ENCODE measurements at places on chromosomes 5 and 9.

DNA sequence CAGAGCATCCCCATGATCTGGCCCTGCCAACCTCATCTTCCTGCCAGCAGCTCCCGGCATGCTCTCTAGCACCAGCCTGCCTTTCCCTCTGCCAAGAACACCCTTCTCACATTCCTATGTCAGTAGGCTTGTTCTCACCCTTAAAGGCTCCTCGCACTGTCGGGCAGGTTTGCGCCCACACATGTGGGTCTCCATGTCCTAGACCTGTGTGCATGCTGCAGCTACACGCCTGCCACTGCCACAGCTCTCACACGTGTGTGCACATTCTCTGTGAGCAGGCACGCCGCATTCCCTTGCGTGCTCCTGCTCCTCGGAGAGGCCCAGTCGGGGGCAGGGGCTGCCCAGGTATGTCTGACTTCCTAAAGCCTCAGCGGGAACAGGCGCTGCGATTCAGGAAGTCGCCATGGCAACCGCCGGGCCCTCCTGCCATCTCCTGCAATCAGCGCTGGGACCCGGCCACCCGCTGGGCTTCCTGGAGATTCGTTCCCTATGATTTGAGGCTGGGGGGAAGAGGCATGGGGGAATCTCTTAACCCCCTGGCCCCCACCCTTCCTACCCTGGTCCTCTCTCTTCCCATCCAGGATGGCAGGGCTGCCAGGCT, 28.1 kb downstream of the NDUFA8 start:
- H3K36me3 ChIP-seq, result no peaks in the 10 kb centered on the region
- no peak for DNase-seq
- H3K27me3 ChIP-seq, result peaks cover 86% of the 10 kb centered on the region
- no peak overlapping the region for H3K4me3 ChIP-seq

DNA sequence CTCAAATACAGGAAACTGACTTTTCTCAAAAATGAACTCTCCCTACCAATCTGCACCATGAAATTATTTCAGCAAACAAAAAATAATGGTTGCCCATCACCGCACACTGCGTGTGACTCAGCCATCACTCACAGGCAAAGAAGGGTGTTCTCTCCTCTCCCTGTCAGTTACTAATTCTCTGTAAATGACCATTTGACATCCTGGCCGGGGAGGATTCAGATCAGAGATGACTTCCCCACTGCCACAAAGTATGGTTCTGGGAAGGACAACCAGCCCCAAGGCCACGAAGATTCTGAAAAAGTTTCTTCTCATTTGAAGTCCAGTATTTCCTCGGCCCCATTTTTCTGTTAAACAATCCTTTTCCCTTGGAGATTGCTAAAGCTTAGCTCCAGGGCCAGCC, 199.4 kb downstream of the AUH start:
- H3K4me1 ChIP-seq, result peaks cover 11% of the 10 kb centered on the region
- no peaks in the 10 kb centered on the region for H3K36me3 ChIP-seq
- no peaks in the 10 kb centered on the region for H3K27me3 ChIP-seq
- no peak overlapping the region for H3K27ac ChIP-seq
- no peak overlapping the region for H3K4me3 ChIP-seq
- DNase-seq, result no peak

DNA sequence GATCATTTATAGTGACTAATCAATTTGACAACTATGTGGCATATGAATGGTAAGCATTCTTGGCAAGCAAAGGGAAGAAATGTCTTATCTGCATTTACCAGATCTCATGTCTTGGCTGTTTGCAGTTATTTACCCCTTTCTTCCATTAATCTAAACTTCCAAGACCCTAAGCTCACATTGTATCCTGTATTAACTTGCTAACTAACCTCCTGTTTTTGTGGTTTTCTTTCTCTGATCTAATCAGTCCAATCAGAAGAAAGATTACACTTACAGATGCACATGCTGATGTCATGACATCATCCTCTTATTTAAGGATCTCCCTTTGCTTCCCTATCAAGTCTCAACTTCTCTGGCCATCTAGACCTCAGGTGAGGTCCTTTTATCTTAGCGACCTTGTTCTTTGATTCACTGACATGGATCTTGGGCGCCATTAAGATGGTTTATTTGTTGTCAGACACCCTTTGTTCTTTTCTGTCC, 95.5 kb downstream of the F2RL2 start:
- H3K4me1 ChIP-seq, result peaks cover 14% of the 10 kb centered on the region
- H3K27ac ChIP-seq, result no peak overlapping the region
- H3K4me3 ChIP-seq, result no peak overlapping the region
- H3K27me3 ChIP-seq, result no peaks in the 10 kb centered on the region

GRCh38 chr5:83723031-83723430, 2.4 kb upstream of the HAPLN1 start:
- peaks cover 19% of the 10 kb centered on the region for H3K27me3 ChIP-seq
- DNase-seq, result no peak
- no peaks in the 10 kb centered on the region for H3K36me3 ChIP-seq
- no peak overlapping the region for H3K27ac ChIP-seq

DNA sequence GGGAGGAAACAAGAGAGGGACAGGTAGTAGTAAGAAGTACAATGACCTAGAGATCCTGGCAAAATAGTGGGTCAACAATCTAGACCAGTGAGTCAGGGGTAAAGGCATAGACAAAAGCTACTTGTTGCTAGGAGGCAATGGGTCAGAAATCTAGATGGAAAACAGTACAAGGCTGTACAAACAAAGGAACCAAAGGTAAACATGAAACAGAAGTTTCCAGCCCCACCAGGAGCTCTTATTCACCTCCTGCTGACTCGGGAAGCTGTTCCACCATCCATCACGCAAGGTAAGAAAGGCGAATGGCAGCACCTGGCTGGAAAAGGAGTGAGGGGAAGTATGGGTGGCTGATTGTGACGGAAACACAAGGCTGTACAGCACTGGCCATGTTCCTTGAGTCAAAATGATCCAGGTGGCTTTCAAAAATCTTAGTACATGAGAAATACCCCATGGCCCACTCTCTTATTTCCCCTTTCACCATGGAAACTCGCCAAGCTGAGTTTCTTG, 70.5 kb upstream of the RAI14 start:
- no peak for DNase-seq
- peaks cover 2% of the 10 kb centered on the region for H3K27me3 ChIP-seq
- H3K36me3 ChIP-seq, result no peaks in the 10 kb centered on the region
- peaks cover 18% of the 10 kb centered on the region for H3K4me1 ChIP-seq

GRCh38 chr5:54088081-54088480, 222.3 kb downstream of the ARL15 start:
- no peak for DNase-seq
- no peaks in the 10 kb centered on the region for H3K36me3 ChIP-seq

DNA sequence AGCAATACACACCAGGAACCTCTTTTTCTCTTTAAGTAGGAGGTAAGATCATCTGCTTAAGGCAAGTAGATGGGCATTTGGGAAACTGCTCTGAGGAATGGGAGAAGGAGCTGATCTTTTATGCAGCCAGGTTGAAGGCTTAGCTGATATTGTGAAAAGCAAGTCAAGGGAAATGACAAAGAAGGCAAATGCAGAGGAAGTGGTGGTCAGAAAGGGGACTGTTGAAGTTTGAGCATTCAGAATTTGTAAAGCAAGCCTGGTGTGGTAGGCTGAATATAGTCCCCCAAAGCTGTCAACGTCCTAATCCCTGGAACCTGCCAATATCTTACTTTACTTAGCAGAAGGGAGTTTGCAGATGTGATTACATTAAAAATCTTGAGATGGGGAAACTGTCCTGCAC, 128.9 kb downstream of the ADAMTS12 start:
- no peak for DNase-seq
- peaks cover 43% of the 10 kb centered on the region for H3K4me1 ChIP-seq
- peaks cover 26% of the 10 kb centered on the region for H3K27me3 ChIP-seq
- no peak overlapping the region for H3K27ac ChIP-seq
- no peaks in the 10 kb centered on the region for H3K36me3 ChIP-seq

DNA sequence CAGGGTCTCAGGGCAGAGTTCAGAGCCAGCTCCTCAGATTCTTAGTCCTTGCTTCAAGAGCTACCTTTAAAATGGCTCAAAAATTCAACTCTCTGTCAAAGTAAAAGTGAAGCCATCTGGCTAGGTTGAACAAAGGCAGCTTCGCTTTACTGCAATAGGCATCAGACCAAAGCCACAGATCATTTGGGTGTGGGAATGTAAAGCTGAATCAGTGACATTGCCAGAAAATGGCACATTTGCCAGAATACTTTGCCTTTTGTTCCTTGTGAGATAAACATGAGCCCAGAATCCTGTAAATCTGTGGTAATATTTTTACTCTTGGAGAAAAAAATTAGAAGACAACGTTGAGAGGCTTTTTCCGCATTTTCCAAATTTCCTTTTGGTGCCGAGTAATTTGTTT, 210.5 kb downstream of the PALM2AKAP2 start:
- no peak overlapping the region for H3K27ac ChIP-seq
- no peak for DNase-seq
- H3K36me3 ChIP-seq, result peaks cover 8% of the 10 kb centered on the region
- no peaks in the 10 kb centered on the region for H3K27me3 ChIP-seq
- H3K4me1 ChIP-seq, result no peaks in the 10 kb centered on the region

DNA sequence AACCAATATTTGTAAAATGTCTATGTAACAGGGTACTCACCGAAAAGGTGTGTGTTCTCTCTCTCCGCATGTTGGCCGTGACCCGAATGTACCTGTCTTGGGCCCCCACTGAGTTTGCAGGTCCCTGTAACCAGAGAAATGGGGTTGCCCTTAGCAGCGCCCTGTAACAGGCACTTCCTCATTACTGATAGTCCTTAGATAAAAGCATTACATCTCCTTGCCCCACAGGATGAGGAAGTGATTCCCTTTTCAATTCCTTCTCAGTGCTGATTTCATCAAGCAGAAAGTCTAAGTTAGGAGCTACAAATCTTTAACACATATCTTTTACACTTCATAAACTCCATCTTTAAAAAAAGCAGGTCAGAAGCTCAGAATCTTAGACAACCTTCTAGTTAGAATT, 15.2 kb upstream of the HMHB1 start:
- H3K36me3 ChIP-seq, result no peaks in the 10 kb centered on the region
- H3K4me3 ChIP-seq, result no peak overlapping the region
- no peaks in the 10 kb centered on the region for H3K27me3 ChIP-seq
- peaks cover 12% of the 10 kb centered on the region for H3K4me1 ChIP-seq

- no peak overlapping the region for H3K4me3 ChIP-seq
- H3K4me1 ChIP-seq, result no peaks in the 10 kb centered on the region
- DNase-seq, result no peak
- no peaks in the 10 kb centered on the region for H3K36me3 ChIP-seq
These were observed 108.2 kb downstream of the SYK start for GRCh38 chr9:90909747-90910283.

GRCh38 chr9:129291041-129291501, 113.0 kb upstream of the IER5L start:
- H3K4me3 ChIP-seq, result no peak overlapping the region
- H3K4me1 ChIP-seq, result peaks cover 31% of the 10 kb centered on the region
- H3K27me3 ChIP-seq, result no peaks in the 10 kb centered on the region
- no peak overlapping the region for H3K27ac ChIP-seq
- no peaks in the 10 kb centered on the region for H3K36me3 ChIP-seq
- DNase-seq, result no peak

DNA sequence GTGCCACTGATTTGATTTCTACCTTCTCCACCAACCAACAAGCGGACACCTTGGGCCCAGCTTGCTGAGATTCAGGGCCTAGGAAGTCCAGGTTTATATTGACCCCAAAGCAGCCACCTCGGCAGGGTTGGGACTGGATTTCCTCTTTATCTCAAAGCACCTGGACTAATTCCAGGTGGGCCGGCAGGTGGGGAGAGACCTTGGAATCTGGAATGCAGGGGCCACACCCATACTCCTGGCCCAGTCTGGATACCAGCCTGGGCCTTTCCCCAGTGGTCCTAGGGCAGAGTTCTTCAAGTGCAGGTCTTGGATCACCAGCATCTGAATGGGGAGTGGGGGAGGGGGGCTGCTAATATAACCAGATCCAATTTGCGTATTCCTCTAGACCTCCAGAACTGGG, 93.1 kb downstream of the PCDH1 start:
- H3K4me1 ChIP-seq, result peaks cover 6% of the 10 kb centered on the region
- H3K36me3 ChIP-seq, result no peaks in the 10 kb centered on the region
- DNase-seq, result no peak
- H3K4me3 ChIP-seq, result no peak overlapping the region
- H3K27ac ChIP-seq, result no peak overlapping the region

- H3K4me3 ChIP-seq, result no peak overlapping the region
- H3K27me3 ChIP-seq, result no peaks in the 10 kb centered on the region
- DNase-seq, result no peak
- H3K4me1 ChIP-seq, result peaks cover 25% of the 10 kb centered on the region
These were observed 53.4 kb upstream of the RARS1 start for GRCh38 chr5:168432903-168433302.

- H3K27me3 ChIP-seq, result no peaks in the 10 kb centered on the region
- H3K27ac ChIP-seq, result no peak overlapping the region
- H3K4me3 ChIP-seq, result no peak overlapping the region
- peaks cover 2% of the 10 kb centered on the region for H3K36me3 ChIP-seq
- DNase-seq, result no peak
- peaks cover 7% of the 10 kb centered on the region for H3K4me1 ChIP-seq
These were observed 420.2 kb downstream of the AGTPBP1 start for GRCh38 chr9:85321561-85321960.

- H3K4me3 ChIP-seq, result no peak overlapping the region
- H3K36me3 ChIP-seq, result no peaks in the 10 kb centered on the region
- no peaks in the 10 kb centered on the region for H3K4me1 ChIP-seq
These were observed 225.5 kb upstream of the ELAVL2 start for GRCh38 chr9:24051587-24051986.

DNA sequence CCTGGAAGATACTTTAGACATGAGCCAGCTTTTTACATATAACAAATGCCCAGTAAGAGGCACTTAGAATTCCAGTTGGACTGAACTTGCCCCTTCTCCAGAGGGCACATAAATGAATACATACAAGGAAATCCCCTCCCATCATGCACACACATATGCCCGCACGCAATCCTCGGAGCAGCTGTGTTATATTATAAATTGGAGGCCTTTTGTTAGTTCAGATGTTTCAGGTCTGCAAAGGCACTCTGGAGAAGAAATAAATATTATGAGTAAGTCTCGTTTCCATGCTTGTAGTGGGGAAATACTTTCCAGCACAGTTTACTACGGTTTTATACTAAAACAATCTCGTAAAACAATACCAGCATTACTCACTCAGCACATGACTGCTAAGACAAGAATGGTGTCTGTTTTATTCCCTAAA, 17.6 kb upstream of the MUSK start:
- no peaks in the 10 kb centered on the region for H3K27me3 ChIP-seq
- DNase-seq, result no peak
- no peak overlapping the region for H3K27ac ChIP-seq
- no peaks in the 10 kb centered on the region for H3K36me3 ChIP-seq

DNA sequence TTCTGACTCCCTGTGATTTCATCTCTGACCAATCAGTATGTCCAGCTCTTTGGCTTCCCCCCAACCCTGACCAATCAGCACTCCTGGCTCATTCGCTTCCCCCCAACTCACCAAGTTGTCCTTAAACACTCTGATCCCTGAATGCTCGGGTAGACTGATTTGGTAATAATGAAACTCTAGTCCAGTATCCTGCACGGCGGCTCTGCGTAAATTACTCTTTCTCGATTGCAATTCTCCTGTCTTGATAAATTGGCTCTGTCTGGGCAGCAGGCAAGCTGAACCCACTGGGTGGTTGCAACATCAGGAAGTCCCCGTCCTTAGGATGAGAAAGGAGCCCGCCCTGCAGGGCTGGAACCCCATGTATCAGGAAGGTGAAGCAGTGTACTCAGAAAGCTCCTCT, 10.4 kb downstream of the FCN2 start:
- DNase-seq, result no peak
- H3K27ac ChIP-seq, result peak overlapping the region; percentile 75
- no peaks in the 10 kb centered on the region for H3K4me1 ChIP-seq
- H3K27me3 ChIP-seq, result no peaks in the 10 kb centered on the region
